ENCODE measurements at places on chromosomes 4 and X.

GRCh38 chr4:111066001-111066400, 443.1 kb upstream of the PITX2 start:
- no peak for DNase-seq

DNA sequence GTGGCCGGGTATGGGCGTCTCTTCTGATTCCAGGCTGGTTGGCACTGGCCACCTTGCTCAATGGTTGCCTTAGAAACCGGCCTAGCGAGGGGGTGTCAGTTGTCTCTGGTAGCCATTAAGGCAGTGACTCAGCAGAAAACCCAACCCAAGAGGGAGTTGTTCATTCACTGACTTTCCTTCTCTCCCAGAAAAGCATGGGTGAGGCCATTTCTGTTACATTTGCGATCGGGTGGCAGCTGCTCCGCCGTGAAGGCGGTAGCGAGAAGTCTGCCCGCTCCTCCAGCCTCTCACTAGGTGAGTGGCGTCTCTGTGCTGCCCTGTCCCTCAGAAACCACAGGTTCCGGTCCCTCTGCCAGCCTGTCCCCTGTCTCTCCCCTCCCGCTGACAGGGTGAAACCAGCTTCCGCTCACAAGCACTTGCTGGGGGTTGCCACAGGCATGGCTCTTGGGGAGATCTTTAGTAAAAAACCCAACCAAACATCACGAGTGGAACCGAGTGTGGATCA, 17.4 kb downstream of the IRAK1 start:
- DNase-seq = no peak

GRCh38 chr4:52894443-52894842, 32.3 kb downstream of the RASL11B start:
- DNase-seq = no peak

DNA sequence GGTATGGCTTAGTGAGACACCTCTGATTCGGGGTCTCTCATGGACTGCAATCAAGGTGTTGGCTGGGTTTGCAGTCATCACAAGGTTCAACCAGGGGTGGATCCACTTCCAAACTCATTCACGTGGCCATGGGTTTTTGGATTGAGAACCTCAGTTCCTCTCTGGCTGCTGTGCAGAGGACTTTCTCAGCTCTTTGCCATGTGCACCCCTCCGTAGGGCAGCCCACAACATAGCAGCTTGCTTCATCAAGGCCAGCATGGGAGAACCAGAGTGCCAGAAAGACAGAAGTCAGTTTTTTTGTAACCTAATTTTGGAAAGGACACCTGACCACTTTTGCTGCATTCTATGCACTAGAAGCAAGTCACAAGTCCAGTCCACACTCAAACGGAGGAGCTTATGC, 154.9 kb downstream of the PJA1 start:
- no peak for DNase-seq

DNA sequence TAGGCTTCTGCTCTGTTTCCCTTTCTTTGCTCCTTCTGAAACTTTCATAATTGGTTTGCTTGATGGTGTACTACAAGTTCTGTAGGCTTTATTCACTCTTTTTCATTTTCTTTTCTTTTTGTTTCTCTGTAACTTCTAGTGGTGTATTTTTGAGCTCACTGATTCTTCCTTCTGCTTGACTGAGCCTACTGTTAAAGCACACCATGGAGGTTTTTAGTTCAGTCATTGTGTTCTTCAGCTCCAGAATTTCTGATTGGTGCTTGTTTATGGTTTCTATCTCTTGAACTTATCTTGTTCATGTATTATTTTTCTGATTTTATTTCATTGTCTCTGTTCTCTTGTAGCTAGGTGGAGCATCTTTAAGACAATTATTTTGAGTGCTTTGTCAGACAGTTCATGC, 33.4 kb upstream of the C4orf54 start:
- no peak for DNase-seq

GRCh38 chr4:143253166-143253565, 68.4 kb downstream of the USP38 start:
- DNase-seq = no peak

- no peak for DNase-seq
These were observed 268.1 kb downstream of the DKK2 start for GRCh38 chr4:106767991-106768390.

Data from BJ (cell line).